ENCODE measurements at places on chromosomes 11 and 22. TPM values are rescaled to one million over a fixed set of nuclear protein-coding genes. Genes with fewer than 3 reads are reported as not detected.

GRCh38 chr11:69667619-69668604 is 7.2 kb downstream of the LTO1 start:
- DNase-seq = no peak

Gene CPT1A
- total RNA-seq = 88.4 TPM

Gene NAV2
- total RNA-seq = 36.9 TPM

DNA sequence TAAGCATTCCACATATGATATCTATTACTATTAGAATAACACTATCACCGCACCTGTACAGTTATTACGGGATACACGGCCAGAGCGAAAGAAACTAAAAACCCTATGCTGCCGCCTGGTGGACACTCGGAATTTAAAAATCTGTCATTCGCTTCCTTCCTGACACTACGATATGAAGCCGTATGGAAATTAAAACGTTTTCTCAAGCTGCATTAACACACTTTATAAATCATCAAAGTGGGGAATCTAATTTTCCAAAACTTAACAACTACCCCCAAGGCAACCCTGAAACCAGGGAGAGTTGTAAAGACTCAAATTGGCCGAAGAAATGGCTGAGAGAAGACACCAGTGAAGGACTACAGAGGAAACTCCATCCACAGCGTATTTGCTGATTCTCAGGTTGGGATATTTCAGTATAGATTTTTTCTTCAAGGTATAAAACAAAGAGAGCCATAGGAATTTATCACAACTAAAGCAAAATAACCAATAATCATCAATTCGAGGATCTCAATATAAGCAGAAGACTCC is 1.4 kb downstream of the CCDC73 start:
- DNase-seq = no peak

DNA sequence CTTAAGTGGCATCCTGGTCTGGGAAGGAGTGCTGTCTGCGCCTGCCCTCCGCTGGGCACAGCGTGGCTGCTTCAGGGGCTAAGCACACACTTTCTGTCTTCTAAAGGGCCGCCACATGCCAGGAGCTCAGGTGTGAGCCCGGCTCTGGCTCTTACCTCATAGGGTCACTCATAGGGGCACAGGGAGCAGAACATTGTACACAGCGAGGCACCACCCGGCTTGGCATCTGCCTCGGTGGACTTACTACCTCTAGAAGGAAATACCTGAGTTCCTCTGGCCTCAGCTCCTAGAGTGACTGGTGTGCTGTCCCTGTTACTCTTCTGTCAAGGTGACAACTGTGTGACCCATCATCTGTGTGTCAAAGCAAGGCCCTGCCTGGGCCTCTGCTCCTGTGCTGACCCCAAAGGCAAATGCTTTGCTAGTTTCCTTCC is 13.4 kb downstream of the NEAT1 start:
- no peak for DNase-seq

DNA sequence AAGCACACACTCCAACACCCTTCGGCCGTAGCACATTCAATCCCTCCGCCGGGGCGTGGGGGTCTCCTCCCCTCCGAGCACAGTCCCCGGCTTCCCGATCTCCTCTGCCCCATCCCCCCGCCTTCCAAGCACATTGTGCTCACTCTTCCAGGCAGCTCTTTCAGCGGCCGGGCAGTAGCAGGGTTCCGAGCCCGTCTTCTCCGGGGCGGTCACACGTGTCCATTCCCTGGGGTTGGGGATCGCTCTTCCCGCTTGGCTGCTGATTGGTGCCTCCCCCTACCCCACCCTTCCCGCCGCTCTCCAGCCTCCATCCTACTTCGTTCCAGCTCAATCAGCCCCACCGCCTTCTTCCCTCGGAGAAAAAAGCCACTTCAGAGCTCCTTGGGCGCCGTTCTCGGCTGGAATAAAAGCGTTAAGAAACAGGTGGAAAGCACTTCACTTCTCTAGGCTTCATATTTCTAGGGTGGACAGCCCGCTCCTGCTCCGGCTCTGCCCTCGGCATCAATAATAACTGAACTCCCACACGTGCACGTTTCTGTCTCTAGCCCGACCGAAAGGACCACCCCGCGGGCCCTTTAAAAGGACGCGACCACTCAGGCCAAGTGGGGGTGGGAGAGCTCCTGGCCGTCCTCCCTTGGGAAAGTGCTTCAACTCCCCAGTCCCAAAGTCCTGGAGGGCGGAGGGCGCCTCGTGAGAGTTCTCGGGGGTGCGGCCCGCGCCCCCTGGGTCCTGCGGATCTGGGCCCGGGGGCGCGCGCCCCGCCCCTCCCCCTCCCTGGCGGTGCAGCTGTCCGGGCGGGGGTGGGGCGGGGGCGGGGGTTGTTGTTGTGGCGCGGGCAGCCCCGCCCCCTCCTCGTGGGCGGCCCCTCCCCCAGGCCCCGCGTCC is 464 bp upstream of the CECR2 start:
- DNase-seq = peak; percentile 72

GRCh38 chr11:64353715-64354506 is 5.1 kb upstream of the RPS6KA4 start:
- DNase-seq = no peak

DNA sequence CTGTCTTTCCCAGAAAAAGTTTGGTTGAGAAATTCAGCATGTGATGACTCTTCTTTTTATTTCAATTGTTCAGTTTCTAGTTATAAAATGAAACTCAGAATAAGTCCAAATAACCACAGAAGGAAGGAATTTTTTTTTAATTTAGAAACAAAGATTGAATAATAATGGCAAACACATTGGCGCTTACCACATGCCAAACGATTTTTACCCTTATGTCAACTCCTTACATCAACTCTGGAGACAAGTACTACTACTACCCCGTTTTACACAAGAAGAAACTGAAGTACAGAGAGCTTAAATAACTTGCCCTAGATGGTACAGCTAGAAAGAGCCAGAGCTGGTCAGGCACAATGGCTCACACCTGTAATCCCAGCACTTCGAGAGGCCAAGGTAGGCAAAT is 52.4 kb downstream of the AHNAK start:
- DNase-seq = no peak
